ENCODE measurements at places on chromosomes 3 and 15.

GRCh38 chr3:126485176-126485897 lies 9.6 kb upstream of the ZXDC start:
- DNase-seq: no peak

DNA sequence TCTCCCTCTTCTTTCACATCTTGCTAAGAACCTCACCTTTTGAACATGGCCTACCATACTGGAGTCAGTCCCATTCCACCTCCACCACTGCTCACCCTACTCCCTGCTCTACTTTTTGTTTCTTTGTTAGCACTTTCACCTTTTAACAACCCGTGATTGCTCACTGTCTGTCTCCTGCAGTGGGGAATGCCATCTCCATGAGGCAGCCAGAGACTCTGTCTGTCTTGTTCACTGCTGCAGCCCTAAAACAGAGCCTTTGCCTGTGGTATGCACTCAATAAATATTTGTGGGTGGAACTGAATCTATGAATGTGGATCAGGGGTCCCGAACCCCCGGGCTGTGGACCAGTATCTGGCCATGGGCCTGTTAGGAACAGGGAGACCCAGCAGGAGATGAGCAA lies 16.5 kb upstream of the TLE3 start:
- no peak for DNase-seq

- DNase-seq: no peak
Measured at GRCh38 chr3:143830063-143830462, 18.2 kb downstream of the SLC9A9 start.

DNA sequence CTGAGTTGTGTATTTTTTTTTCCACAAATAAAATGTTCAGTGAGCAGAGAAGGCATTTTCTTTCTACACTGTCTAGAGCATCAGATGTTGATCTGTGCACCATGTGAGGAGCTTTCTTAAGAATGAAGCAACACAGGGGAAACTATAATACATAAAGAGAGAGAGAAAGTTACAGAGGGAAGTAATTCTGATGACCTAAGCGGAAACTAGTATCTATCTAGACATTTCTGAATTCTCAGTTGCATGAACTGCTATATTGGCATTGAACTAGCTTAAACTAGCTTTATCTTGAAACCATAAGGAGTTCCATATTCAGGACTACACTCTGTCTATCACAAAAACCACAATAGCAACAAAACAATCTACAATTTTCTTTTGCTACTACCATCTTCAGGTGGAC lies 822.4 kb downstream of the VGLL3 start:
- no peak for DNase-seq

DNA sequence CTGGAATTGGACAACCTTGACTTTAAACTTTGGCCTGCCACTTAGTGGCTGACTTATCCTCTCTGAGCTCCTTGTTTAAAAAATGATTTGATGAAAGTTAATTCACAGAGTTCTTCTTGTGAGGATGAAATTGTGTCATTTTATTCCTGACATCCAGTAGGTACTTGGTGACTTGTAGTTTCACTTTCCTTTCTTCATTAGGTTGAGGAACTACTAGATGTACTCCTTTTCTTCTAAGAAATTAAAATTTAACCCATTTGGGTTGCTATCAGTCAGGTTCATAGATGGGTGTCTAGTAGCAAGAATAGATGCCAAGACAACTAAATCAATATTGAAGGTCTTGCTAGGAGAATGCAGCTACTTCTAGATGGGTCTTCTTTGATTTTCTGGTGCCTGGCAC lies 5.2 kb downstream of the NR1D2 start:
- no peak for DNase-seq

GRCh38 chr3:76231258-76231657 lies 445.9 kb upstream of the ZNF717 start:
- DNase-seq: no peak

DNA sequence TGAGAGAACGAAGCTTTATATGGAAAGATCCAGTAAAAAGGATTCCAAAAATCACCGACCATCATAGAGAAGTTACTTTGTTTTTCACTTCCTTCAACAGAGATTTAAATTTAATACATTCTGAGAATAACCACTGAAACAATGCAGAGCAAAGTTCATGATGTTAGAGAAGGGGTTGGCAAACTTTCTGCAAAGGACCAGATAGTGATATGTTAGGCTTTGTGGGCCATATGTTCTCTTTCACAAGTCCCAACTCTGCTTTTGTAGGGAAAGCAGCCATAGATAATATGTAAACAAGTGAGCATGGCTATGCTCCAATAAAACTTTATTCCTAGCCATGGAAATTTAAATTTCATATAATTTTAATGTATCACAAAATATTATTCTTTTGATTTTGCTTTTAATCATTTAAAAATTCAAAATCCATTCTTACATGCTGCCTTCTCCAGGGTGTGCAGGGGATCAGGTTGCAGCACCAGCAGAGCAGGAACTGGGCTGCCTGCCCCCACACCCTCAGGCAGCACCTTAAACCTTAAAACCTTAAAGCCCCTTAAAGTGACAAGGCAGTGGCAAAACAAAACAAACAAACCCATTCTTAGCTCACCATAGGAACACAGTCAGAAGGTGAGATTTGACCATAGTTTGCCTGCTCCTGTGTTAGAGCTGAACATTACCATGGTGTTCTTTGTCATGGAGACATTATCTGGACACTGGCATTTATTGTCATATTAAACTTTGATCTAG lies 16.9 kb upstream of the IGSF10 start:
- no peak for DNase-seq

- DNase-seq: no peak
Measured at GRCh38 chr3:187770224-187770623, 25.0 kb upstream of the BCL6 start.

DNA sequence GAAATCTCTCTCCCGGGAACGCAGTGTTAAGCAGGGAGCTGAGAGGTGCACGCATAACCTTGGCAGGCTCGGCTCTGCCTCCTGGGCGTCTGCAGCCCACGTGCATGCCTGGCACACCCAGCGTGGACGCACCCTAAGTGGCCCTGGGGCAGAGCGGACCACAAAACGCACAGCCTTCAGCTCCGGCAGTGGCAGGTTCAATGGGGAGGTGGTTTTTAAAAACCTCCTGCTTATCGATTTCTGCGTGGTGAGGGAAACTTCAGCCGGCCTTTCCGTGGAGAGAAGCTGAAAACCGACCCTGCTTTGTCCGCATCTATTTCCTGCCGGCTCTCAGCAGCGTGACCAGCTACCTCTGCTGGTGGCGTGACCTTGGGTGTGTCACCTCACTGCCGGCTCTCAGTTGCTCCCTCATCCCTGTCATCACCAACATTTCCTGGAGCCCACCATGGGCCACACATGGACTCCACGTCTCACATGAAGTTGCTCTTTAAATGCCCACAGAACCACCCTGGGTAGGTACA lies 134.8 kb upstream of the MEF2A start:
- no peak for DNase-seq

DNA sequence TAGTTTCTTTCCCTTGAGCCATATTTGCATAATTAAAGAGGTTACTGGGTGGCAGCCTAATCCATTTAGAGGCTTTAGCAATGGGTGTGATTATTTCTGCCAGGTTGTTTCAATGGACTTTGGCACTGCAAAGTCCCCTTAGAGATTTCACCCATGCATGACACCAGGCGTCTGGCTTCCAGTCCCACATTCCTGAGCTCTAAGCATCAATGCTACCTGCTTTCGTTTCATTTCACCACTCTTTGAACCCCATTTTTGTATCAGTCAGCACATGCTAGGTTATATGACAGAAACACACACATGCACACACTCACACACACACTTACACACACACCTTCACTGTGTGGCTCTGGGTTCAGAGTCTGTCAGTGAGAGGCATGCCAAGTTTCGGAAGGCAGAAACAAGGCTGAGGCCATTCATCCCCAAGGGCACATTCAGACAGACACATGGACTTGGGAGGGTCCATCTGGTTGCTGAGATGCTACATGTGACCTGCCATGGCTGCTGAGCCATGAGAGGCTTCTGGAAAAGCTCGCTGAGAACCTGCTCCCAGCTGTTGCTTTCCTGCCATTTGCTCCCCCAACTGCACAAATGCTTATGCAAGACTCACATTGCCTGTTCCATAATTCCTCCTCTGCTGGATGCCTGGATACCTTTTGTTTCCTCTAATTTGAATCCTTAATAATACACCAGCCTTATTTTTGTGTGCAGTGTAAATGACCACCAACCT lies 354.1 kb downstream of the GABRG3 start:
- no peak for DNase-seq

- no peak for DNase-seq
Measured at GRCh38 chr3:75768303-75769017, 16.9 kb downstream of the ZNF717 start.

GRCh38 chr3:148389916-148390315 lies 307.8 kb upstream of the AGTR1 start:
- DNase-seq: no peak

- DNase-seq: no peak
Measured at GRCh38 chr3:69182588-69183316, 60.4 kb upstream of the LMOD3 start.

DNA sequence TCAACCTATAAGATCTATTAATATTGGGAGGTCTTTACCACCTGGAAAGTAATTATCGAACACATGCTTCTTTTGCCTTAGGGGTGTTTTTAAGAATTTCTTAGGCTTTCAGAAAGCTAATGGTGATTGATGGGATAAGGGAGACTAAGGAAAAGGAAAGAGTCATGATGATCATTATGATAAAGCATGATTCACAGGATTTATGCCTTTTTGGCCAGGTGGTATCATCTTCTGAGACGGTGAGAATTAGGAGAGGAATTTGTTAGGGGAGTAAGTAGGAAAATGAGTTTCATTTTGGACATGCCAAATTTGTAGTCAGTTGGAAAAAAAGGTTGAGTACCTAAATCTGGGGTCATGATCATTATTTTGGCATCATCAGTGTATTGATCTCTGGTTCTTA lies 8.9 kb downstream of the ARMC8 start:
- no peak for DNase-seq

DNA sequence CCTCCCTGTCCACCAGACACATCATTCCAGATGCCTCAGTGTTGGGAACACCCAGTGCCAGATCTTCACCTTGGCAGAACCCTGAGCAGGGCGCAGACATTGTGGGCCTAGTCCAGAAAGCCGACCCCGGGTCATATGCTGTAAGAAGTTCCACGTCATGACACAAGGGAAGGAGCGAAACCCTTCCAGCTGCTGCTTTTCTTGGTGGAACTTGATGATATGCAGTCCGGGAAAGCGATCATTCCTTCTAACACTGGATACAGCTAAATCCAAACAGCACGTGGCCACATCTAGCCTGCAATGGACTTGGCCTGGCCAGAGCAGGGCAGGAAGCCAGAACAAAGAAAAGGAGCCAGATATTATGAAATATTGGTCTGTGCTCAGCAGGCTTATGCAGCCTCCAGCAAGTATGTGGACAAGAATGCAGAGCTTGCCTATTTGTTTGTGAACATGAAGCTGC lies 22.0 kb downstream of the GASK1A start:
- DNase-seq: no peak

GRCh38 chr3:135226057-135226456 lies 431.0 kb downstream of the EPHB1 start:
- DNase-seq: no peak

DNA sequence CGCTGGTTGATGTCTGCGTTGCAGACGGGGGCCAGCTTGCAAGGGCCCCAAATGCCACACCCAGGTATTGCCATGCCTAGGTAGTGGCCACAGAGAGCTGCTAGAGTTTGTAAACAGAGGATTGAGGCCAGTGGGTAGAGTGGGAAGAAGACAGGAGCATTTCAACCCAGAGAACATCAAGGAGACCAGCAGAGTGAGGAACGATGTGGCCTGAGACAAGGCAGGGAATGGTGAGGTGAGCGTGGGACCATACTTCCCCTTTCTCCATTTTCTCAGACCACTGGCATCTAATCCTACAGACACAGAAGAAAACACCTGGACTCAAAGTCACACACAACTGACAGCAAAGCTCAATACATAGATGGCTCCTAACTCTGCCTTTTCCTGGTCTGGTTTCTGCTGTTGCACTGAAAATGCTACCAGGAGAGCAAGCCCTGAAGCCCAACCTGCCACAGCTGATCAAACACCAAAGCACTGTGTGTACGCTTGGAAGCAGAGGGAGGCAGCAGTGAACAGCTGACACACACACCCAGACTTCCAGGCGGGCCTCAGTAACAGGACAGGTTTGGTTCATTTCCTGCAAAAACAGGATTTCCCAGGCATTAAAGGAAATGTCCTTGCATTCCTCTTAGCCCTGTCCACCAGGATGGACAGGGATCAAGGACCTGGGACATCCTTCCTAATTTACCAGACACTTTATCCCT lies 1.6 kb downstream of the FAM174B start:
- no peak for DNase-seq

GRCh38 chr15:56353119-56353518 lies 12.1 kb upstream of the TEX9 start:
- DNase-seq: no peak

DNA sequence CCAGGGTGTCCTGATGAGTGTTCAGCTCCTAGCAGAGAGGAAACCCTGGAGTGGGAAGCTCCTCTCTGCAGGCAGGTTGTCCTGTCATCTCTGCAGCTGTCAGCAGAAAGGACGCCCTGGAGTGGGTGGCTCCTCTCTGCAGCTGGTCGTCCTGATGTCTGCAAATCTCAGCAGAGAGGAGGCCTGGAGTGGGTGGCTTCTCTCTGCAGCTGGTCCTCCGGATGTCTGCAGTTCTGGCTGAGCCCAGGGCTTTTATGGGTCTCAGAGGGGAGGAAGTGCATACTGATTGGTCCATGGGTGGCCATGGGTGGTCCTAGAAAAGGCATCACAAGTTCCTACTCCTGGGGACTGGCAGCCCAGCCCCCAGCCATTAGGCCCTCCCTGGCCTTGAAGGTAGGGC lies 102.6 kb upstream of the BNIP2 start:
- DNase-seq: no peak

DNA sequence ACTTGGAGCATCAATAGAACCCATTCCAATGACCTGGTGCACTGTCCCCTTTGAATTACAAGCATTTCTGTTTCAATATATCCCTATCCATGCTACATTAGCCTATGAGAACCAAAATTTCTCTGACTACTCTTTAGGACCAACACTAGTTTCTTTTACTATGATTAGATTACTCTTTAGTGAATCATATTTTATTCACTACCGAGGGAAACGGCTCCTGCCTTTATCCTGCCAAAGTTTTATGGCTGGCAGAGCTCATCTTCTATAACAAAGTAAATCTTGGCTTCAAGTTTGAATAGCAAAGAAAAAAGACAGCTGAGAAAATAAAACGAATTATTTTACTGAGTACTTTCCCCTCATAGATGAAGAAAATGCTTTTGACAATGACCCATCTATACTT lies 120.9 kb downstream of the SLC9A9 start:
- DNase-seq: no peak

Measured in GM19239 (cell line).